T-helper 17 cell (primary cell): ENCODE measurements at places on chromosomes 3 and 15.

DNA sequence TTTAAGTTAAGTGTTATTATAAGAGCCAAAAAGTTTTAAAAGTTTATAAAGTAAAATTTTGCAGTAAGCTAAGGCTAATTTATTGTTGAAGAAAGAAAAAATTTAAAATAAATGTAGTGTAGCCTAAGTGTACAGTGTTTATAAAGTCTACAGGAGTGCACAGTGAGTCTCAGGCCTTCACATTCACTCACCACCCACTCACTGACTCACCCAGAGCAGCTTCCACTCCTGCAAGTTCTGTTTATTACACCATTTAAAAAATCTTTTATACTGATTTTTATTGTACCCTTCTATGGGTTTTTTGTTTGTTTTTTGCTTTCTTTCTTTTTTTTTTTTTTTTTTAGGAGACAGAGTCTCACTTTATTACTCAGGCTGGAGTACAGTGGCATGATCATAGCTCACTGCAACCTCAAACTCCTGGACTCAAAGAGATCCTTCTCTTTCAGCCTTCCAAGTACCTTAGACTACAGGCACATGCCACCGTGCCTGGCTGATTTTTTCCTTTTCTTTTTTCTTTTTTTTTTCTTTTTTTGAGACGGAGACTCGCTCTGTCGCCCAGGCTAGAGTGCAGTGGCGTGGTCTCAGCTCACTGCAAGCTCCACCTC is 25.9 kb downstream of the CSTA start:
- no peaks in the 10 kb centered on the region for H3K27me3 ChIP-seq
- DNase-seq = no peak
- H3K36me3 ChIP-seq = peaks cover 5% of the 10 kb centered on the region
- H3K4me3 ChIP-seq = no peak overlapping the region
- peaks cover 4% of the 10 kb centered on the region for H3K4me1 ChIP-seq

DNA sequence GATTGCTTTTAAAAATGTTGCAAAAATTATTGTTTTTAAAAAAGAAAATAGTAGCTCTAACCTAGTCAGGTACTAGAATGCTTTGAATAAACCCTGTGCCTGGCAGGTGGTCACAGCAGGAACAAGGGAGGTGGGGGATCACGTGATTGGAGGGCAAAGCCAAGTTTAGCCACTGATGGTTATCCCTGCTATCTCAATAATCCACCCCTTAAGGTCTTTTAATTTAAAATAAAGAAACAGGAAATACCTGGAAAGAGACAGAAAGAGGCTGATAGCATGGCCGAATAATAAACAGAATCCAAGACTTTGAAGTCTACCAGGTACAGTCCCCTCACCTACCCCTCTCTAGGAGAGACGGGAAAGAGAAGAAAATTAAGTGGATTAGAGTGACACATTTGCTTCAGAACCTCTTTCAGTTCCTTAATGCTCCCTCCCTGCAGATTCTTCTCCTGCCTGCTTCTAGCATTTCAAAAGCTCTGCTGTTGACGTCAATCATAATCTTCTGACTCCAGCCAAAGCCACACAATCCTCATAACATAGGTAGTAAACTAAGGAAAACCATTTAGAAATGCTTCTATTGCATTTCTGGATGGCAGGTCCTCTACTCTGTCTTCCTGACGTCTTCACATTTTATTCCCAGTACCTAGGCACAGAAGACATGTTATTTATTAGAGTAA is 303.4 kb upstream of the MME start:
- no peaks in the 10 kb centered on the region for H3K36me3 ChIP-seq
- no peaks in the 10 kb centered on the region for H3K27me3 ChIP-seq
- H3K4me1 ChIP-seq = no peaks in the 10 kb centered on the region

GRCh38 chr15:93706495-93707292 is 524.7 kb upstream of the MCTP2 start:
- H3K27me3 ChIP-seq = peaks cover 4% of the 10 kb centered on the region
- peaks cover 2% of the 10 kb centered on the region for H3K4me1 ChIP-seq
- H3K4me3 ChIP-seq = no peak overlapping the region
- no peak overlapping the region for H3K27ac ChIP-seq
- H3K36me3 ChIP-seq = no peaks in the 10 kb centered on the region
- no peak for DNase-seq

DNA sequence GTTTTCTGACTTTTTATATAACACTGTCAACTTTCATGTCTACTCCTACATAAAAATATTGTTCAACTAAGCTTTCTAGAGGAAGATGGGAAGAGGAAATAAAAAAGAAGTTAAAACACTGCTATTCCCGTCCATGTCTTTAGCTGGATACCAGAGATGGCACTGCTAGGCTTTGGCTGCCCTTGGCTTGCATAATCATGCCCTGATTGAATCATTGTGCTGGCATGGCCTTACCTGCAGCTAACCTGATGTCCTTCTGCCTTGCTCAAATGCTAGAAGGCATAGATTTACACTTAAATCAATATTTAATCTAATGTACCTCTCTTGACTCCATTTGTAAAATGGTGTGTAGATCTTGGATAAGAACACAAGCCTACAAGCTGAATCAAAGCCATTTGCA is 539.7 kb upstream of the IL12A start:
- no peak for DNase-seq
- H3K27me3 ChIP-seq = no peaks in the 10 kb centered on the region
- H3K36me3 ChIP-seq = no peaks in the 10 kb centered on the region
- no peak overlapping the region for H3K4me3 ChIP-seq
- no peak overlapping the region for H3K27ac ChIP-seq

DNA sequence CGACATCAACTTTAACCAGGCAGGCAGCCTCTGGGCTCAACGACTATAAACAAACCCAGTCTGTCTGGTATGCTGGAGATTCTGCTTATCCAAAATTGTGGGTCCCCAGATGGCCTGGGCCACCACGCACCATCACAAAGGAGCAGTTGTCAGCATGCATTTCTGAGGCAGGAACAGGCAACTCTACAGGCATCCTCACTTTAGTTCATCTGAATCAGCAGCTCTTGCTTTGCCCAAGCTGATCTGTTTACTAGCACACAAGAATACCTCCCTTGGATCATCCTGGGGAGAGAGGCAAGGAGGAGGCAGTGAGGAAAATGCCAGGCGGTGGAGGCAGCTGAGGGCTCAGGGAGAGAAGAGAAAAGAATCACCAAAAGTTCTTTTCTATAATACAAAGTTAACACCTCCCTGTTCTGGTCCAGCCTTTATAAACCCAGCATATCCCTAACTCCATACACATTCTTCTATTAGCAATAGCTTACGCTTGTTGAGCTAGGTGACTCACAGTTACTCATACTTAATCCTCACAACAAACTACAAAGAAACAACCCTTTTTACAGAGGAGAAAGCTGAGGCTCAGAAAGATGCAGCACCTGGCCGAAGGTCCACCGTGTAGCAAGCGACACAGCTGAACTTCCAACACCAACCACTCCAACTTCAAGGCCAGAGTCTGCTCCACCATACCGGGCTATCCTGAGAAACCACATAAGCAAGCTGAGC is 33.6 kb downstream of the ZDHHC3 start:
- no peaks in the 10 kb centered on the region for H3K27me3 ChIP-seq
- DNase-seq = no peak
- no peak overlapping the region for H3K4me3 ChIP-seq
- H3K27ac ChIP-seq = no peak overlapping the region
- H3K36me3 ChIP-seq = peaks cover 10% of the 10 kb centered on the region

GRCh38 chr3:129676985-129677384 is 70.5 kb upstream of the PLXND1 start:
- no peaks in the 10 kb centered on the region for H3K36me3 ChIP-seq
- peaks cover 5% of the 10 kb centered on the region for H3K4me1 ChIP-seq
- no peak for DNase-seq
- no peak overlapping the region for H3K4me3 ChIP-seq
- no peaks in the 10 kb centered on the region for H3K27me3 ChIP-seq

- no peak overlapping the region for H3K4me3 ChIP-seq
- no peak for DNase-seq
- no peaks in the 10 kb centered on the region for H3K27me3 ChIP-seq
- no peak overlapping the region for H3K27ac ChIP-seq
- H3K4me1 ChIP-seq = peaks cover 3% of the 10 kb centered on the region
Observed at GRCh38 chr3:50189274-50189673, 2.1 kb upstream of the GNAT1 start.

DNA sequence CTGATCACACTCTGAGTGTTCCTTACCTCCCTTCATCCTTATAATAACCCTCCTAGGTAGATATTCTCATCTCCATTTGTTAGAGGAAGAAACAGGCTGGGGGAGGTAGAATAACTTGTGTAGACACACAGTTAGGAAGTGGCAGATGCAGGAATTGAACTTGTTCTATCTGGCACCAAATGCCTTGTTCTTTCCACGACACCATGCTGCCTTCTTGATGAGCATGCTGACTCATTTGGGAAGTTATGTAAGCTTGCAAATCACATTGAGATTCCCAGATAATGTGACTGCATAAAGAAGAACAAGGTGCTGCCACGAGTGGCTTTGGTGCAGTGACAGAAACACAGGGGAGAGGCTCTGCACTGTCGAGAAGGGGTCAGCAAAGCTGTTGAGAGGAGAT is 27.5 kb upstream of the NDUFB4 start:
- peaks cover 3% of the 10 kb centered on the region for H3K4me1 ChIP-seq
- peaks cover 15% of the 10 kb centered on the region for H3K27me3 ChIP-seq
- no peak overlapping the region for H3K27ac ChIP-seq
- H3K4me3 ChIP-seq = no peak overlapping the region
- DNase-seq = no peak

GRCh38 chr15:41969851-41970431 is 2.4 kb downstream of the EHD4 start:
- H3K36me3 ChIP-seq = peaks cover 5% of the 10 kb centered on the region
- peaks cover 13% of the 10 kb centered on the region for H3K27me3 ChIP-seq
- H3K4me3 ChIP-seq = peak overlapping the region; percentile 90
- DNase-seq = peak; percentile 30
- H3K27ac ChIP-seq = peak overlapping the region; percentile 97

GRCh38 chr3:128875556-128876120 is 3.8 kb upstream of the ACAD9 start:
- no peaks in the 10 kb centered on the region for H3K36me3 ChIP-seq
- H3K27me3 ChIP-seq = no peaks in the 10 kb centered on the region
- peak; percentile 19 for DNase-seq
- peak overlapping the region; percentile 70 for H3K27ac ChIP-seq
- peaks cover 33% of the 10 kb centered on the region for H3K4me1 ChIP-seq

GRCh38 chr3:42052484-42053351 is 38.4 kb upstream of the TRAK1 start:
- H3K36me3 ChIP-seq = peaks cover 5% of the 10 kb centered on the region
- H3K27me3 ChIP-seq = no peaks in the 10 kb centered on the region
- no peak overlapping the region for H3K27ac ChIP-seq
- peaks cover 26% of the 10 kb centered on the region for H3K4me1 ChIP-seq
- H3K4me3 ChIP-seq = no peak overlapping the region

- no peaks in the 10 kb centered on the region for H3K36me3 ChIP-seq
- H3K4me3 ChIP-seq = no peak overlapping the region
- DNase-seq = no peak
Observed at GRCh38 chr15:53658255-53658654, 101.2 kb downstream of the WDR72 start.

DNA sequence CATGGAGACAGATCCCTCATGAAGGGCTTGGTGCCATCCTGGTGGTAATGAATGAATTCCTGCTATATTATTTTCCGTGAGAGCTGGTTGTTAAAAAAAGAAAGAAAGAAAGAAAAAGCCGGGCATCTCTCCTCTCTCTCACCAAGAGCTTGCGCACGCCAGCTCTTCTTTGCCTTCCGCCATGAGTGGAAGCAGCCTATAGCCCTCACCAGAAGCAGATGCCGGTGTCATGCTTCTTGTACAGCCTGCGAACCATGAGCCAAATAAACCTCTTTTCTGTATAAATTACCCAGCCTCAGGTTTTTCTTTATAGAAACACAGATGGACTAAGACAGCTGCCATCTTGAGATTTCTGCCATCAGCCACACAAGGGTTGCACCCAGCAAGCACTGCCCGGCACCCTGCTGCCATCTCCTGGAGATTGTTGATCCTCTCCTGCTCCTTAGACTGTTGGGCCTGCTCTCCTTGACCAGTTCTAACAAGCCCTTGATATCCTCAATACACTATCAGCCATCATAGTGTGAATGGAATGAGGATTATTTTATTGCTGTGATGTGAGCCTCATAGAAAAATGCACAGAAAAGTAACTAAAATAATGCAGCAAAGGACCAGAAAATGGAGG is 3.5 kb upstream of the AHSG start:
- no peak overlapping the region for H3K4me3 ChIP-seq
- peaks cover 19% of the 10 kb centered on the region for H3K27me3 ChIP-seq
- DNase-seq = no peak
- H3K4me1 ChIP-seq = peaks cover 2% of the 10 kb centered on the region
- no peaks in the 10 kb centered on the region for H3K36me3 ChIP-seq

DNA sequence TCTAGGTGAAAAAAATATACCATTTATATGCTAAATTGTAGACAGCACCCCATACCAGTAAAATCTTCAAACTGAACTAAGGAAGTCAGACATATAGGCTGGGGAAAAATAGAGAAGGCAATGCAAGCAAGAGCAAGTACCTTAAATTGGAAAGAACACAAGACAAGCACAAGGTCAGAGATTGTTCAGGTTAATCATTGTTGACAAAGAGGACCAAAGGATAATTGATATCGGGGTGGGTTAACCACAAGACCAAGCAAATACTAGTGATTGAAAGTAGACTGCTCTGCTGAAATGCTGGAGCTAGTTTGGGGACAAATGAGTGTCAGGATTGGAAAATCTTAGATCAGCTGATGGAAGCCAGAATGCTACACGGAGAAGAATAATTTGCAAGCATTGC is 499.8 kb downstream of the ROBO2 start:
- H3K4me3 ChIP-seq = no peak overlapping the region
- H3K27me3 ChIP-seq = no peaks in the 10 kb centered on the region
- H3K4me1 ChIP-seq = no peaks in the 10 kb centered on the region
- H3K27ac ChIP-seq = no peak overlapping the region

GRCh38 chr3:12470111-12470510 is 14.2 kb upstream of the TSEN2 start:
- H3K27me3 ChIP-seq = peaks cover 9% of the 10 kb centered on the region
- peaks cover 20% of the 10 kb centered on the region for H3K4me1 ChIP-seq
- no peaks in the 10 kb centered on the region for H3K36me3 ChIP-seq
